ENCODE measurements at places on chromosomes 1 and 21.

DNA sequence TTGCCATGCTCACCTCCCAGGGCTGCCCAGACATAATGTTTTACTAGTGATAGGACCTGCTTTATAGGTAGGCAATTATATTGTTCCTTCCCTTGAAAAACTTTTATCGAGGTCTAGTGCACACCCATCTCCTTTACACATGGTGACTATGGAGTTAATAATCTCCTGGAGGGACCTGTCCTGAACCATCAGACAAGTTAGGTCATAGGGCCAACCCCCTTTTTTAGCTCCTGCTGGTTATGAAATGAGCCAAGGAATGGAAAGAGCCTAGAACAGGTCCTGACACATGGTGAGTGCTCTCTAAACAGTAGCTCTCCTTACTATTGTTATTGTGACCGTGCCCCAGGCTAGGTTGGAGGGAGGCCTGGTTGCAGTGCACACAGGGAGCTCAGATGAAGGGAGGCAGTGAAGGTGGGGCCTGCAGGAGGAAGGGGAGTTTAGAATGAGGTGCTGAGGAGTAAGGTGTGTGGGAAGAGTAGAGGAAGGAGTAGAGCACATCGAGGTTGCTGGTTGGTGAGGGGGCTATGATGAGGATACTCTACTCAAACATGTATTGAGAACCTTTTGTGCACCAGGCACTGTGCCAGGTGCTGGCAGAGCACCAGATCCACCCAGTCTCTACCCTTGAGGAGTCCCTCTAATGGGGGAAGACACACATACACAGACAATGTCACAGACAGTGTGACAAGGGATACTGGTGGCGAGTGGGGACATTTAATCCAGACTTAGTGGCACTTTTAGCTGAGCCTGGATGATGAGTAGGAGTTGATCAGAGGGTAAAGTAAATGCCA is 14.1 kb upstream of the LMNA start:
- DNase-seq, result no peak

GRCh38 chr1:14106679-14107313 is 406.8 kb downstream of the PRDM2 start:
- no peak for DNase-seq

DNA sequence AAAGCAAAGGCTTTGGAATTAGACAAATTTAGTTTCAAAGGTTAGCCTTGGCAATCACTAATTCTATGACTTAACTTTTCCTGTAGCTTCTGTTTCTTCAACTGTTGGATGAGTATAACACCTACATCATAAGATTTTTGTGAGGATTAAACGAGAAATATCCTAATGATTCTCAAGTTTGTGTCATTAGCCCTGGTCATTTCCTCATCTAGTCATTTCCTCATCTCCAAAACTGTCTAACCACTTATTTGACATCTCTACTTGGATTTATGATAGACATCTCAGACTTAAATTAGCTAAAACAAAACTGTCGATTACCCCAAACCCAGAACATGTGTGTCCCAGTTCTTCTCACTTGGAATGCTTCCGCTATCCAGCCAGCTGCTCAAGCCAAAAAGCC is 80.2 kb upstream of the CHODL start:
- DNase-seq, result no peak

- no peak for DNase-seq
These were observed 64.3 kb downstream of the OPTC start for GRCh38 chr1:203558064-203558760.
